K562 (cell line): ENCODE measurements at places on chromosomes 6 and 20. TPM values are rescaled to one million over a fixed set of nuclear protein-coding genes. Genes with fewer than 3 reads are reported as not detected.

- no peaks in the 10 kb centered on the region for H3K27me3 ChIP-seq
- DNase-seq: no peak
- H3K4me3 ChIP-seq: no peak overlapping the region
- H3K27ac ChIP-seq: no peak overlapping the region
Observed at GRCh38 chr6:25112322-25112773, 166.8 kb upstream of the CARMIL1 start.

DNA sequence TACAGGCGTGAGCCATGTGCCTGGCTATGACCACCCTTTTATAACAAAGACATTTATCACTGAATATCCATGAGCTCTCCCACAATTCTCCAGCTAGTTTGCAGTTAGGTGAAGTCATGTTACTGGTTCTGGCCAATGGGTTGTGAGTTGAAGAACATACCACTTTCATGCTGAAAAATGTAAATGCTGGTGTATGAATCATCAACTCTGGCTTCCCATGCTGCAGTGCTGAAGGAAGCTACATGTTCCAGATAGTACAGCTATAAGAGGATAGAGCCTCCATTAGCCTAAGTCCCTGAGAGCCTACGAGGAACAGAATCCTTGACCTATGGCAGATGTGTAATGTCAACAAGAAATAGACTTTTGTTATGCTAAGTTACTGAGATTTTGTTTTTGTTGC, 180.4 kb downstream of the BTBD9 start:
- H3K4me1 ChIP-seq: no peaks in the 10 kb centered on the region
- no peaks in the 10 kb centered on the region for H3K36me3 ChIP-seq
- no peak overlapping the region for H3K27ac ChIP-seq
- H3K4me3 ChIP-seq: no peak overlapping the region
- H3K27me3 ChIP-seq: 0 out of 2 replicates have a peak, but pooled peaks cover 4% of the 10 kb centered on the region

DNA sequence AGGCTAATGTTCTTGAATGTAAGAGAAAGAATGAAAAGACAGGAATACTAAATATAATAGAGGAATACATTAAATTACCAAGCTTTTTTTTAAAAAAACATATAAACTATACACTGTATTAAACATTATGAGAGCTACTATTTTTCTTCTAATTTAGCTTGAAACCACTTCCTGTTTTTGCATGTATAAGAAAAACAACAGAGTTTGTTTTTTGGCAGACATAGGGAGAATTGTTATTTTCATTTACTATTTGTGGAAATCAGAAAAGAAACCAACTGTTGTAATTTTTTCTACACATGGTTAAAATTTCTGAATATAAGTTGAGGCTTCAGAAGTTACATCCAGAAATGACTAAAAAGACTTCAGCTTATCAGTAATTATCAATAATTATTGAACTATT, 991.8 kb upstream of the GJE1 start:
- DNase-seq: no peak
- H3K4me3 ChIP-seq: no peak overlapping the region
- no peak overlapping the region for H3K27ac ChIP-seq
- H3K27me3 ChIP-seq: no peaks in the 10 kb centered on the region

GRCh38 chr20:5751856-5752255, 1.7 kb downstream of the SHLD1 start:
- no peak for DNase-seq
- H3K36me3 ChIP-seq: no peaks in the 10 kb centered on the region
- peaks cover 14% of the 10 kb centered on the region for H3K4me1 ChIP-seq
- H3K27me3 ChIP-seq: no peaks in the 10 kb centered on the region
- no peak overlapping the region for H3K4me3 ChIP-seq
- peak overlapping the region; percentile 2; the same call in 1 of the 3 replicates for H3K27ac ChIP-seq

GRCh38 chr6:136208783-136209182, 41.3 kb downstream of the MTFR2 start:
- H3K36me3 ChIP-seq: no peaks in the 10 kb centered on the region
- no peak overlapping the region for H3K27ac ChIP-seq
- peaks cover 25% of the 10 kb centered on the region for H3K27me3 ChIP-seq
- no peak for DNase-seq
- no peaks in the 10 kb centered on the region for H3K4me1 ChIP-seq
- no peak overlapping the region for H3K4me3 ChIP-seq

- H3K36me3 ChIP-seq: no peaks in the 10 kb centered on the region
- H3K27me3 ChIP-seq: no peaks in the 10 kb centered on the region
- no peak overlapping the region for H3K27ac ChIP-seq
- no peak for DNase-seq
Observed at GRCh38 chr6:104595311-104595820, 264.4 kb downstream of the HACE1 start.

DNA sequence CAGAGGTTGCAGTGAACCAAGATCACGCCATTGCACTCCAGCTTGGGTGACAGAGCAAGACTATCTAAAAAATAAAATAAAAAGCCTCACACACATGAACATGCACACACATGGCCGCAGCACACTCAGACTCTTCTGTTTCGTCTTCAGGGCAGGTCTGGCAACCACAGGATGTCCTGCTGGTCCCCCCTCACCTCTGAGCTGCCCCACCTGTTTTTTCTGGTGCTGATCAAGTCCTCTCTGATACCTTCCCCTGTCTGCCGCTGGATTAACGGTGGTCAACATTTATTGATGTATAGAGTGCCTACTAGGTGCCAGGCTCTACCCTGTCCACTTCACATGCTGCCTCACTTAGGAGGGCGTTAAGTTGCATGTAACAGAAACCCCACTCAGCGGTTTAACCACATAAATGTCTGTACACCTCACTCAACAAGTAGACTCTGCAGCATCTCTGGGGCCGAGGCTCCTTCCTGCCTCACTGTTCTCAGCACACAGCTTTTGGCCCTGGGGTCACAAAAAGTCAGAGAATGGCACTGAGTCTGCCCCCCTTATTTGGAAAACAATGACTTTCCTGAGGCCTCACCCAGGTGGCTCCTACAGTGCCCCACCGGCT, 4.5 kb upstream of the AP5S1 start:
- H3K36me3 ChIP-seq: no peaks in the 10 kb centered on the region
- H3K4me1 ChIP-seq: peaks cover 27% of the 10 kb centered on the region
- no peak for DNase-seq
- no peak overlapping the region for H3K4me3 ChIP-seq
- no peaks in the 10 kb centered on the region for H3K27me3 ChIP-seq

GRCh38 chr6:33278810-33279209, 1.9 kb downstream of the B3GALT4 start:
- peaks cover 34% of the 10 kb centered on the region for H3K4me1 ChIP-seq
- H3K27ac ChIP-seq: no peak overlapping the region; the same call in 2 of the 3 replicates
- DNase-seq: no peak
- H3K36me3 ChIP-seq: peaks cover 90% of the 10 kb centered on the region

COL21A1 gene
- 0.18 and 0.49 TPM in 2 replicates for total RNA-seq

KIAA0408 gene
- 0.11 TPM in 1 of 2 replicates, not detected in the other for total RNA-seq

CST9 gene
- not detected in 2 replicates for total RNA-seq

TBC1D32 gene
- total RNA-seq: 5.7 and 7.0 TPM in 2 replicates
